Kidney (tissue), 22 donors: ENCODE measurements at places on chromosomes 4 and X.

DNA sequence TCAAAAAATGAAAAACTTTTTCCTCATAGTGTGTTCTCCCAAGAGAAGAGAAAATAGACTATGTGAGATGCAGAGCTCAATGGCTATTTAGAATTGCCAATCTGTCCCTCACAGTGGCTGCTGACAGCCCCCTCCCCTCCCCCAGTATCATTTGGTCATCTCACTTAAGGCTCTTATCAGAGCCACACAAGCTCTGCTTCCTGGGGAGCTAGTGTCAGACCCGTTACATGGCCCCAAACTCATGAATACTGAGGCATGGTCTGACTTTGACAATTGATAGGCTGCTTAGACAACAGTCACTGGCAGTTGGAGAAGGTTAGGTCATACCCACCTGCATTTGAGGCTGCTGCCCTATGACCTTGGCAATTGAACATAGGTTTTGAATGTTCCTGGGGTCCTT lies 15.3 kb downstream of the RNF150 start:
- DNase-seq, result no peak

- no peak for DNase-seq
Measured at GRCh38 chr4:108393890-108394472, 225.2 kb upstream of the LEF1 start.

- DNase-seq, result no peak
Measured at GRCh38 chrX:136055651-136056221, 70.5 kb downstream of the SLC9A6 start.

- DNase-seq, result no peak
Measured at GRCh38 chr4:139875411-139875825, 209.8 kb downstream of the MGST2 start.

GRCh38 chr4:165208221-165208652 lies 876 bp downstream of the KLHL2 start:
- DNase-seq, result no peak

DNA sequence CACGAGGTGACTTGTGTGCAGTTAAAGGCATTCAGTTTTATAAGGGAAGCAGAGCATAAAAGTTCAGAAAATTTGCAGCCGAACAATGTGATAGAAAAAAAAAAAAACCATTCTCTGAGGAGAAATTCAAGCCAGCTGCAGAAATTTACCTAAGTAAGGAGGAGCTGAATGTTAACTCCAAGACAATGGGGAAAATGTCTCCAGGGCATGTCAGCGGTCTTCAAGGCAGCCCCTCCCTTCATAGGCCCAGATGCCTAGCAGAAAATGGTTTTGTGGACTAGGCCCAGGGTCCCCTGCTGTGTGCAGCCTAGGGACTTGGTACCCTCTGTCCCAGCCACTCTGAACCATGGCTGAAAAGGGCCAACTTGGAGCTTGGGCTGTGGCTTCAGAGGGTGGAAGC lies 1764.0 kb downstream of the C4orf33 start:
- no peak for DNase-seq

GRCh38 chr4:26122690-26123089 lies 198.1 kb upstream of the RBPJ start:
- DNase-seq, result no peak

DNA sequence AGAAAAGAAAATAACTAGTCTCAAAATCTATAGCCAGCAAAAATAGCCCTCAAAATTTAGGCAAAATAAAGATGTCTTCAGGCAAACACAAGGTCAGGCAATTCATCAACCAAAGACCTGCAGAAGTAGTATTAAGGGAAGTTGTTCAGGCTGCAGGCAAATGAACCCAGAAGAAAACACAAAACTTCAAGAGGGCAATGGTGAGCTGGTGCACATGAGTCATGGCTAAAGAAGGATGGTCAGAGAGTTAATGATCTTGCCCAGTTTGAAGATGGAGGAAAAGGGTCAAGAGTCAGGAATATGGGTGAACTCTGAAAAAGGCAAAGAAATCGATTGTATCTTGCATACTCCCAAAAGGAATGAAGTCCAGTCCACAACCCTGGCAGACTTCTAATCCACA lies 83.1 kb upstream of the FAT4 start:
- DNase-seq, result no peak

- DNase-seq, result no peak
Measured at GRCh38 chr4:121146530-121146929, 17.6 kb downstream of the TNIP3 start.

- no peak for DNase-seq
Measured at GRCh38 chr4:100872811-100873210, 355.0 kb upstream of the EMCN start.

- DNase-seq, result no peak
Measured at GRCh38 chr4:92106816-92107215, 196.9 kb upstream of the GRID2 start.

DNA sequence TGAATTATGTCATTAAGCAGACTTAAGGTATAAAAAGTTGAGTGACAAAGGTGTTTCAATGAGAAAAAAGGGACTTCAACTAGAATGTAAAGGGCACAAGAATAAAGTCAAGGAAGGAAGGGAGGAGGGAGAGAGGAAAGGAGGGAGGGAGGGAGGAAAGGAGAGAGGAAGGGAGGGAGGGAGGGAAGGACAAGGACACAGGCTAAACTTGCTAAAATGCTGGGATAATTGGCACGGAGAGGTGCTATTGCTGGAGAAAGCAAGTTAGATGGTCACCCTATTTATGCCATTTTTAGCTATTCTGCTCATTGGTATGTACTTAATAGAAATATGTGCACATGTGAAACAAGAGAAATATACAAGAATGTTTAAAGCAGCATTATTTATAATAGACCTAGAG lies 44.9 kb upstream of the SPP1 start:
- no peak for DNase-seq

DNA sequence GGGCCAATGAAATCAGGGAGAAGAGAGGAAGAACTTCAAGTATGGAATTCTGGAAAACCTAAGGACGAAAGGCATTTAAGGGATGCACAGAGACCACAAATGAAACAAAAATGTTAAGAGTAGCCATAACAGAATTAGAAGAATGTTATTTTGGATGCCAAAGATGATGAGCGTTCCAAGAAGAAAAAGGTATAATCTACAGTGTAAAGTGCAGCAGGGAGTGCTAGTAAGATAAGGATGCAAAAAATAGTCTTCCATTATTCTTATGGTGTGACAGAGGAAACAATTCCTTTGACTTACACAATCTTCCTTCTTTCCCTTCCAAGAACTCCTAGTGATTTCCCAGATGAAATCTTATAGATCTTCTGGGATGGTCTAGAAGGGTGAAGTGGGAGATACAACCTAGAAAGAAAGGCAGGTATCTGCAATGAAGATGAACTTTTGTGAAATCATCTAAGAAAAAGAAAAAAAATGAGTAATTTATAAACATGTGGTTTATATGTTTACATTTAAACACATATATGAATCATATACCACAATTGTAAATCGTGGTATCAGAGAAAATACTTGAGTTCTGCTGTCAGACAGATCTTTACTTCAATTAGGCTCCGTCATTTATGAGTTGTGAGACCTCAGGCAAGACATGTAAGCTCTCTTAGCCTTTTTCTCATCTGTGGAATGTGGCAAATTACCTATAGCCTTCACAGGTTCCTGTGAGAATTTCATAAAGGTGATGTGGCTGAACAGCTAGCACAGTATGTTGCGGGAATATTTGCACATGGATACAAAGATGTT lies 8.1 kb downstream of the MORF4L2 start:
- no peak for DNase-seq

- no peak for DNase-seq
Measured at GRCh38 chrX:56882581-56882980, 112.8 kb downstream of the SPIN3 start.

DNA sequence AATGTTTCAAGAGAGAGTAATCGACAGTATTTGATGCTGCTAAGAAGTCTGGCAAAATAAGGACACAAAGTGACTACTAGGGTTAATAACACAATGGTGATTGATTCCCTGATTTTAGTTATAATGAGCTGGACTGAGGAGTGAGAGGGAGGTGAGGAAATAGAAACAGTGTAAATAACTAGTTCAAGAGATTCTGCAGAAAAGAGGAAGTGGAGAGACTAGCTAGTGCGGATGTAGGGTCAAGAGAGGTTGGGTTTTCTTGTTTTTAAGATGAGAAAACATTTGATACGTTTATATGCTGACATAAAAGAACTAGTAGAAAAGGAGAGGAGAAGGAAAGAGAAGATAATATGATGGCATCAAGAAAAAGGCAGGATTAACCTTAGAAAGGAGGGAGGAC lies 12.2 kb upstream of the TRPC5 start:
- DNase-seq, result no peak

- no peak for DNase-seq
Measured at GRCh38 chrX:1802912-1803311, 188.1 kb downstream of the ASMT start.

GRCh38 chr4:3217266-3217665 lies 31.7 kb upstream of the MSANTD1 start:
- DNase-seq, result no peak

- no peak for DNase-seq
Measured at GRCh38 chr4:163562496-163562895, 68.0 kb downstream of the TMA16 start.

- DNase-seq, result no peak
Measured at GRCh38 chr4:25448379-25449109, 71.5 kb downstream of the ANAPC4 start.

DNA sequence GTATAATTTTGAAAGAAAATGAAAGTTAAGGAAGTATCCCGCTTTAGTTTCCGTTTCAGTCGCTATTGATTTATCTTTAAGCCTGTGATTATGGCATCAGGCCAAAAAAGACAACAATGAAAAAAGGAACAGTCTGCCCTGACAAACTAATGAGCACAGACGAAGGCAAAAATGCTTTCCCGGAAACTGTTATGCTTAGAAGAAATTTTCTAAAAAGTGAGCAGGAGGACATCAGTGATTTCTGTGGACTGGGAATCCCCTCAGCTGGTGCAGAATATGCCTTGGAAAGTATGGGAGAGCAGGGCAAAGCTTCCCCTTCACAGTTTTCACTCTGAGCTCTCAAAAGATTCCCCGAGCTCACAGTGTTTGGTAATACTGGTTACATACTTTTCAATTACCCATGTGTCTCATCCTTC lies 5.1 kb upstream of the CXCL10 start:
- no peak for DNase-seq
